ENCODE measurements at places on chromosomes 5 and 9. TPM values are rescaled to one million over a fixed set of nuclear protein-coding genes. Genes with fewer than 3 reads are reported as not detected.

DNA sequence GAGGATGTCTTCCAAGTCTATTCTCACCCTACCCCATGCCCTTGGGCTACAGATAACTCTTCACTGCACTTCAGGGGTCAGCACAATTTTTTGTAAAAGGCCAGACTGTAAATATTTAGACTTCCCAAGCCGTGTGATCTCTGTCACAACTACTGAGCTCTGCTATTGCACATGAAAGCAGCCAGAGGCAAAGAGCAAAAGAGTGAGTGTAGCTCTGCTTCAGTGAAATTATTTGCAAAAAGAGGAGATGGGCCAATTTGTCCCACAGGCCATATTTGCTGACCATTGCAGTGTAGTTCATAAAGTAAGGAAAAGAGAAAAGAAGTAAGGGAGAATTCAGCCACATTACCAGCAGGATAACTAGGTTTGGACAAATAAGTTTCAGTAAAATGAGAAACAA, 7.0 kb upstream of the MOCS2 start:
- no peak for DNase-seq

Gene SLC6A3
- not detected for total RNA-seq

Gene TRIP13
- total RNA-seq: 19.4 TPM

- DNase-seq: no peak
Observed at GRCh38 chr5:7347377-7347776, 48.6 kb upstream of the ADCY2 start.

DNA sequence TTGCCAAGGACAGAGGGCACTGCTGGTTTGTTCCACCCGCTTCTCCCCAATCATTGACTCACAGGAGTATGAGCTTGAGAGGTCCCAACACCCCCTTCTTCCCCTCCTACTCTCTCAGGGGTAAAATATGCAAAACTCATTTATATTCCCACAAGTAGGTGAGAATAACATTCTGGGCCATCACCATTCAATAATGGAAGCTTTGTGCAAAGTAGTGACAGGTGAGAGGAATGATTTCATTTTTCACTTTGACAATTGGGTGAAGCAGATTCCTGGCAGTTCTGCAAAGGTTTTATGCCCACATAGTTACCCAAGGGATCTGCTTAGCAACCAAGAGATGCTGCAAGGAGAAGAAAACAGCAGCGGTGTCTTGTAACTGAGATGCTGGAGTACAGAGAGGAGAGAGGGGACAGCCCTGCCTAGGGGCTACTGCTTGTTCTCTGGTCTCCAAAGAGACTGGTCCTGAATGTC, 137.6 kb downstream of the CMYA5 start:
- DNase-seq: no peak

- DNase-seq: no peak
Observed at GRCh38 chr5:65774346-65774745, 52.3 kb downstream of the NLN start.

DNA sequence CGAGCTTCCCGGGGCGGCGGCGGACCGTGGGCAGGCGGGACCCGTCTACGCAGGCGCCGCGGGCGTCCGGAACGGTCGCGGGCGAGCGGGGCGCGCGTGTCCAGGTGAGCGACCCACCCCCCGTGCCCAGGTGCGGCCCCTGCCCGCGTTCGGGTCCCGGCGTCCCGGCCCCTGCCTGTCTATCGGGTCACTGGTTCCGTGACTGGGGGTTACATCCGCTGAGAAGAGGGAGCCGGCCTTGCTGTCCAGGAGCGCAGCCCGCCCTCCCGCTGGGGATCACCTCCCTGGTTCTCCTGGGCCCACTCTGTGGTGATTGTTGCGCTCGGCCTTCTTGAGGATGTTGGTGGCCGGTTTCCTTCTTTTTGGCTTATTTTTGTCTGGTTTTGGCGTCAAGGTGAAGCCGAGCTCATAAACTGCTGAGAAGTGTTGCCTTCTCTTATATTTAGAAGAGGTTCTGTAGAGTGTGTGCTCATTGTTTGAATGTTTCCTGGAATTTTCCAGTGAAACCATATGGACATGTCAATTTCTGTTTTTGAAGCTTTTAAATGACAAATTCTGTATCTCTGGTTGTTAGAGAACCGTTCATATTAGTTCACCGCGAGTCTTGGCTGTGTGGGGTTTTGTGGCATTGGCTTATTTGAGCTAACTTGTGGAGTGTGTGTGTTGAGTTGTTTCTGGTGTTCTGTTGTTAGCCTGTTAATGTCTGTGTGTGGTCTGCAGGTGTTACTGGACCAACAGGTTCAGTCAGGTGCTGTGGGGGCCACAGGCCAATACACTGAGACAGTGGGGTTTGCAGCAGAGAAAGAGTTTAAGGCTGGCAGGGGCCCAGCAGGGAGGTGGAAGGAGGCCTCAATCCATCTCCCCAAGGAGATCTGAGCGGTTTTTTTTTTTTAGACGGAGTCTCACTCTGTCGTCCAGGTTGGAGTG, 621 bp downstream of the CEP72 start:
- DNase-seq: no peak

DNA sequence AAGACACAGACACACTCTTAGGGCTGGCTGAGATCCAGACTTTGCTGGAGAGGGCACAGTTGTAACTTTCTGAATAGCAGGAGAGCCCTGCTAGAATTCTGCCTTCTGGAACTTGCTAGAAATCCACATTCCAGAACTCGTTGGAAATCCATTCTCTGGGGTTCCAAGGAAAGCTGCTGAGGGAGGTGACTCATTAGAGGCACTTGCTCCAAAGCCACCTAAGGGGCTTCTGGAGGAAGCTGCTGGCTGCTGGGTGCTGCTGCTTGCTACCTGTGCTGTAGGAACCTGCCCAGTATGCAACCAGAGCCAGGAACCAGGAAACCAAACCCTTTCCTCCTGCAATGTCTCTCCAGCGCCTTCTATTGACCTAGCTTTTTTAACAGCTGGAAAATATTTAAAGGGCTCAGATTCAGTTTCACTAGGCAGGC, 4.1 kb upstream of the TLE4 start:
- no peak for DNase-seq

Gene PCDHGA2
- total RNA-seq: 0.39 TPM

- no peak for DNase-seq
Observed at GRCh38 chr9:37936965-37937364, 33.0 kb upstream of the SLC25A51 start.

GRCh38 chr5:18091758-18092157, 457.5 kb downstream of the TAF11L14 start:
- DNase-seq: no peak

Gene IRX2
- total RNA-seq: 1.5 TPM

Gene TSC1
- 15.0 TPM for total RNA-seq

- no peak for DNase-seq
Observed at GRCh38 chr9:8857926-8858595, 1058.5 kb upstream of the DMAC1 start.

- DNase-seq: no peak
Observed at GRCh38 chr5:61334868-61335615, 3.0 kb downstream of the ZSWIM6 start.

DNA sequence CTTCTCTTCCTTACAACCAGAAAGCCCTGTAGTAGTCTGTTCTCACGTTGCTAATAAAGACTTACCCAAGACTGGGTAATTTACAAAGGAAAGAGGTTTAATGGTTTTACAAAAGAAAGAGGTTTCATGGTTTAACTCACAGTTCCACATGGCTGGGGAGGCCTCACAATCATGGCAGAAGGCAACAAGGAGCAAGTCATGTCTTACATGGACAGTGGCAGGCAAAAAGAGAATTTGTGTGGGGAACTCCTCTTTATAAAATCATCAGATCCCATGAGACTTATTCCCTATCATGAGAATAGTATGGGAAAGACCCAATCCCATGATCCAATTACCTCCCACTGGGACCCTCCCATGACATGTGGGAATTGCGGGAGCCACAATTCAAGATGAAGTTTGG, 164.9 kb downstream of the NR3C1 start:
- DNase-seq: no peak

DNA sequence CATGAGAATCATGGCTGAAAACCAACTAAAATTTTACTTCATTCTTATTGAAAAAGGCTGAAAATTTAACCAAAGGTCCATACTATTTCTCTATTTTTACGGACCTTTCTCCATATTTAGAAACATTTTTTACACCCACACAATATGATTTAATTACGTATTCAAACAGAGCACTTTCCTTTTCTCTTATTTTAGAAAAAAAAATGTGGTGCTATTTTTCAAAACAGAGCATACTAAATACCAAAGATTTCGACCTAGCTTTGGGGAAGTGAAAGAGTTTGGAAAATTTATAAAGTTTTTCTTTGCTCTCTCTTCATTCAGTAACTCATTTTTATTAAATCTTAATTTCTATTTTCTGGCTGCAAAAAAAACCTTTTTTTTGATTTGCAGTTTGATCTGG, 38.1 kb downstream of the RNF145 start:
- no peak for DNase-seq

DNA sequence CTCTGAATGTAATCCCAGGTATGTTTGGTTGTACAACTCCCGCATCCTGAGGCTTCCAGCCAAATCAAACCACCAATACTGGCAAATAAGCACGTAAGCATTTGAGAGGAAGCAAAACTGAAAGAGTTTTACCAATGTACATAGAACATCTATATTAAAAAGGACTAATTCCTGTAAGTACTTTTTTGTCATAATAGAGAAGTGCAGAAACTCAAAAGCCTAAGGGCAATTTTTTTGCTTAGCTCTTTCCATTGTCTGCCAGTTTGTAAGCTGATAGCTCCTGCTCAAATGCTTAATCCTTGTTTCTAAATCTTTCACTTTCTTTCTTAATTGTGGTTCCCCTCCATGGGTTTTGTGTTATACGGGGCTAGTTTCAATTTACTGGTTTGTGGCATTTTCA, 1151.8 kb downstream of the CDH12 start:
- DNase-seq: no peak

- no peak for DNase-seq
Observed at GRCh38 chr9:134732392-134733110, 90.9 kb downstream of the COL5A1 start.

Gene PDCD1LG2
- 0.51 TPM for total RNA-seq

DNA sequence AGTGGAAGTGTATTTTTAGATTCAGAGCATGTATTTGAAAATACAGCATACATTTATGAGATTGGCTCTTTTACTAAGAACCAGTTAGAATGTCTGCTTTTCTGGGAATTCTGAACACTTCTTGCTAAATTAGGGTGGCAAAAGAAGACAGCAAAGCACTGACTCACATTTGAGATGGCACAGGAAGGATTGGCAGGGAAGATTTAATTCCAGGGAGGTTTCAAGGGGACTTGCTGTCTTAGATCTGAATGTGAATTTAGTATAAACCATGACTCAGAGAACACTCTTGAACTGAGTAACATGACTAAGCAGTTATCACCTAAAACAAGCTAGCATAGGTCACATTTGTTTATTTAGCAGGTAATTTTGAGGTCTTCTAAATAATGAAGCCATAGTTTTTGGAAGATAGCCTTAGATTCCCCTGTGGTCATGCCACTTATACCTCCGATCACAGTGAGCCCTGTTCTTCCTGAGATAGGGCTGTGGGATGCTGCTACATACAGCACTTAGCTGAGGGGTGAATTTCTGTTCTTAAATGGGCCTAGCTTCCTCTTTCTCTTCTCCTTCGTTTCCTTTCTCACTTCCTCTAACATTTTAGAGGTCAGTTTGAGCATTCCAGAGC, 173.8 kb downstream of the PCSK1 start:
- peak; percentile 35 for DNase-seq

DNA sequence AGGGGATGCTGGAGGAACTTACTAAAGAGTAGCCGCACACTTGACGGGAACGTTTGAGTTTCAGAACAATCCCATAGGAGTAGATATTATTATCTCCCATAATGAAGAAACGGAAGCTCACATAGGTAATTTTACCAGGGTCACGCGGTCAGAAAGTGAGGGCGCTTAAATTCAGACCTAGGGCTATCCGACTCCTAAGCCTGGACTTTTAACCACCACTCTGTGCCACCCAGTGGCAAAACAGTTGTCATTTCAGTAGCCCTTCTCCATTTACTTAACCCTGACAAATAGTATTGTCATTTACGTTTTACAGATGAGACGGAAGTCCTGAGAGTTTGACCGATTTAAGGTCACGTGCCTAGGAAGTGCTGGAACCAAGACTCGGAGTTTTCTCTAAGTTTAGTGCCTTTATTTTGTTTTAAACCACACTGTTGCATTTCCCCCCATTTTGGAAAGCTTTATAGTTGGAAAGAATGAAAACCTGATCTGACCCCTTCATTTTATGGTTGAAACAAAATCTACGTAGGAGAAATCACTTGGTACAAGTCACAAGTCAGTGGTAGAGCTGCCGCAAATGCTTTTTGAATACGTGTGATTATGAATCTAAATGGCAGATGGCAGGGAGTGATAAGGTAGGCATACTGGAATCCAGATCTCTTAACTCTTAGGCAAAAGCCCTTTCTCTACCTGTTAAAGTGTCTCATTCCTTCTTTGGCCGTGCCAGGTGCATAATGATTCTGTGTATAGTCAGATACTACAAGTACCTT, 650 bp downstream of the MRRF start:
- peak; percentile 58 for DNase-seq

DNA sequence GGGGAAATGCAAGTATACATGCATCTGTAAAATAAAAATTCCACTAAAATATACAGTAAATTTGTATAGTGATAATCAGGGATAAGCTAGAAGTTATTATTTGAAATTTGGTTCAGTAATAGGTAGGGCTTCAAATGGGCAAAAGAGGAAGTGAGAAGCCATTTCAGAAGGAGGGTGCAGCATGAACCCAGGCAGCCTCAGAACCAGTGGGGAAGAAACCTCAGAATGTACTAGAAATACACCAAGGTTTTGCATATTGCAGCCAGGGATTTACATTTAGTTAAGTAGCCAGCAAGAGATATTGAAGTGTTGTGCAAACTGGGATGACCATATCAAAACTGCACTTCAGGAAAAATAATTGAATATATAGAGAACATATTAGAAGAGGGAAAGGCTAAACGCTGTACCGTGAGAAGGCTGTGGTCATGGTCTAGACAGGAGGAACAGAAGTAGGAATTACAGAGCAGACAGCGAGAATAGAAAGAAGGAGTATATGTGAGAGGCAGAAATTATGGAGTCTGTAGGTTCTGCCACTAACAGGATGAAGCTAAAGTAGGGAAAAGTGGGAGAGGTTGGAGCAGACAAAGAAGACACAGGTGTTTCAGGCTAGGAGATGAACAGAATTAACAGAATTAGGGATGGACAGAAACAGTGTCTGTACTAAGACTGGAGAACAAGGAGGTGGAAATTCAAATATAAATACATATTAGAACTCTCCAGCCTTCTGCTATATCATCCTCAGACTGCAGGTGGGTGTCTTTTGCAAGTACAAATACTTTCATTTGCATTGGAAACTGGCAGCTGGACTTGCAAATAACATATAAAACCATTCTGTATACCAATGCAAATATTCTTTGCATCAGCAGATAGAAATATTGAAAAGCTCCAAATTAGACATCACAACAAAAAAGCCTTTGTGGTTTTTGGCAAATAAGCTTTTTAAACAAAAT, 335.6 kb downstream of the ZNF608 start:
- peak; percentile 35 for DNase-seq

Gene DIPK1B
- 93.8 TPM for total RNA-seq

Data from dermis microvascular lymphatic vessel endothelial cell (primary cell).